ENCODE measurements at places on chromosomes 11 and 22.

GRCh38 chr11:44029977-44030911, 17.5 kb upstream of the ACCSL start:
- no peak for DNase-seq

DNA sequence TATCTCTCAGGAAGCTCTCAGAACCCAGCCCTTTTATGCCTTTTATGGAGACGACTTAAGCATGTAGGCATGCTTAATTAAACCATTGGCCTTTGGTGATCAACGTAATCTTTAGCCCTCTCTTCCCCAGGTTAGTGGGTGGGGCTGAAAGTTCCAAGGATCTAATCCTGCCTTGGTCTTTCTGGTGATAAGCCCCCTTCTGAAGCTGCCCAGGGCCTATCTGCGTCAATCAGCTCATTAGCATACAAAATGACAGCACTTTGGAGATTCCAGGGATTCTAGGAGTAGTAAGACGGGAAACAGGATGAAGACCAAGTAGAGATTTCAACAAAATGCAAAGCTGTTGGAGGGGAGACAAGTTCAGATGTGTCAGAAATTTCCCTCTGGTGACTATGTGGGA, 3.1 kb downstream of the FAM118A start:
- no peak for DNase-seq

GRCh38 chr11:114060392-114061047, 1.0 kb downstream of the ZBTB16 start:
- DNase-seq, result no peak

- DNase-seq, result no peak
These were observed 781.0 kb downstream of the TBC1D22A start for GRCh38 chr22:47543447-47543846.

DNA sequence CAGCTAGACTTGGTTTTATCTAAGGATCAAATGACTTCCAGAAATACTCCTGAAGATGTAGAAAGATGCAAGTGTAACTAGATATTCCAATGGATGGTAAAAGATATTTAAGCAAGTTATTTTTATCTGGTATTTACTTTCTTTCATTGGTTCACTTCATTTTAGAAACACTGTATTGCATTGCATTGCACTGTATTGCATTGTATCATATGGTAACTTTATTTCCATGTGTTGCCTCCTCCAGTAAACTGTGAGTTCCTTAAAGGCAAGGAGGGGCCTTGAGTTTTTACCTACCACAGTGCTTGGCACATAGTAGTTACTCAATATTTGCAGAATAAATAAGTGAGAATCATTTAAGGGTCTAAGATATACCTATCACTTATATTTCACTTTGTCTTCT, 31.8 kb upstream of the FLI1 start:
- no peak for DNase-seq

DNA sequence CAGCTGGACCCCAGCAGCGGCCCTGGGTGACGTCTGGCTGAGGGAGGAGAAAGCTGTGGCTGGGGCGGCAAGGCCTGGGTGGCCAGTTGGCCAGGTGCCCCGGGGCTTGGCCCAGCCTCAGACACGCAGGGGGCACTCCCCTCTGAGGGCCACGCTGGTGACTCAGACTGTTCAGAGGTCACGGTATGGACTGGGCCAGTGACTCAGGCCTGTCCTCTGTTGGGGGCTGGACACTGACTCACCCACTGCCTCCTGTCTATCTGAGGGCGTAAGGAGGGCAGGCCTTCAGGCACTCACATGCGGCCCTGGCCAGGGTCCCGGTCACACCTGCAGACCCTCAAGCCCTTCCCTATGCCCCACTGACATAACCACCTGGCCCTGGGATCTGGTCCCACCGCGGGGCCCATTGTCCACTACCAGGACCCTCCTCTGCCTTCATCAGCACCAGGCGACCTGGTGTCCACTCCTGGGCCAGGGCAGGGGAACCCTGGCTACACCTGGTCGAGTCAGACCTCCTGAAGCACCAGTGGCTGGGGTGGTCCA, 3.7 kb upstream of the MUC5AC start:
- no peak for DNase-seq

DNA sequence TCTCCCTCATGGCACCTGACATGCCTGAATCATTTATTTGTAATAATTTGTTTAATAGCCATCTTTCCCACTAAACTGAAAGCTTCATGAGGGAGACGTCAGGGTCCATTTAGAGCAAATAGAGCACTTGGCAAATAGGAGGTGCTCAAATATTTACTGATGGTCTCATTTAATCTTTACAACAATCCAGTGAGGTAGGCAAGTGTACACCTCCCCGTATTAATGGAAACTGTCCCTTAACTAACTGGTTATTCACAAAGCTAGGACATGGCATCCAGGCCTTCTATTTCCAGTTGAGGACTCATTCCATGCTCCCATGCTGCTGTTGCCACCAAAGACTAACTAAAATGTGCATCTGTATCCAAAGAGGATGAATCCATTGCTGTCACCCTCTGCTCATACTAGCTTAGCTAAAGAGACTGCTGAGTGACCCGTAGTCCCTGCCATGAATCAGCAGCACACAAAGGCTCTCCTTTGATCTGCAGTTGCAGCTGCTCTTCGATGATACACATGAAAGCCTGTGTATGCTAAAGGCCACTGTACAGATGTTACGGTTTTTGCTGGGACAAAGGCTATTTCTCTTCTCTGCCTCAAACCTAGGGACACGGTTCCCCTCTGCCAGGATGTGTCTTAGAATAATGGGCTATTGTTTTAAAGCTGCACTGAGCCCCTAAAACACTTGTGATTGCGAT, 82.6 kb downstream of the RAB30 start:
- DNase-seq, result no peak

GRCh38 chr11:35848616-35849015, 95.2 kb upstream of the LDLRAD3 start:
- DNase-seq, result no peak

DNA sequence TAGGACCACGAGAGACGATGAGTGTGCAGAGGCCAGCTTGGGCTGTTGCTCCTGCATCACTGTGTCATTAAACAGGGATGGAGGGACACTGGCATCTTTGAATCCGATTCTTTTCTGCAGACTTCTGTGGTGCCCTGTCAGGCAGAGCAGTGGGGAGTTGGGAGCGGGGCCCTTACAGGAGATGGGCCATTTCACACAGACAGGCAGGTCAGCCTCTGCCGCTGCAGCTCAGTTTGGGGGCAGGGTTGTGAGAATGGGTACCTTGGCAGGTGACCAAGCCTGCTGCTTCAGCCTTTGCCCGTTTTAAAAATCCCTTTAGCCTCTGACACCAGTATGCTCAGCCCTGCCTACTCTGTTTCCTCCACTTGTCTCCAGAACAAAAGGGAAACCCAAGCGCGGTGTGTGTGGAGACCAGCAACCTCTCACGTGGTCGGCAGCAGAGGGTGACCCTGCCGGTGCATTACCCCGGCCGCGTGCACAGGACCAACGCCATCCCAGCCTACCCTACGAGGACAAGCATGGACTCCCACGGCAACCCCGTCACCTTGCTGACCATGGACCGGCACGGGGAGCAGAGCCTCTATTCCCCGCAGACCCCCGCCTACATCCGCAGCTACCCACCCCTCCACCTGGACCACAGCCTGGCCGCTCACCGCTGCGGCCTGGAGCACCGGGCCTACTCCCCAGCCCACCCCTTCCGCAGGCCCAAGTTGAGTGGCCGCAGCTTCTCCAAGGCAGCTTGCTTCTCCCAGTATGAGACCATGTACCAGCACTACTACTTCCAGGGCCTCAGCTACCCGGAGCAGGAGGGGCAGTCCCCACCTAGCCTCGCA, 12.6 kb downstream of the C22orf31 start:
- no peak for DNase-seq

GRCh38 chr22:49395617-49396016, 432.1 kb downstream of the BRD1 start:
- no peak for DNase-seq

GRCh38 chr11:122183933-122184332, 67.9 kb upstream of the BLID start:
- DNase-seq, result no peak

- no peak for DNase-seq
These were observed 35.4 kb downstream of the PAK1 start for GRCh38 chr11:77438487-77438886.

DNA sequence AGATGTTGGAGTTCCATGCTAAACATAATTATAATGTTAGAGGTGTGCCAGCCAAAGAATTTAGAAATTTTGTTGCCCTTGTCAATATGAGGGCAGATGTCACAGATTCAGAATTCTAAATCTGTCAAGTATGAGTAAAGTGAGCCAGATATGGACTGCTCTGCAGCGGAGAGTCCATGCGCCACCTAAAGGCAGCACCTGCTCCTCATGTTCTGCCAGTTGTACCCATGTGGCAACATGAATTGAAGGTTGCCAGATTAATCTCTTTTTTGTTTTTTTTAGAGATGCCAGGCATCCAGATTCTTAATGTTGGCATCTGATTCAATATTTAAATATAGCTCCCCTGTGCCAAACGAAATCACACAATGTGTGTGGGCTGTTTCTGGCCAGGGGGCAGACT, 678.6 kb upstream of the ANO5 start:
- no peak for DNase-seq

GRCh38 chr11:60274416-60274815, 6.0 kb upstream of the MS4A4A start:
- no peak for DNase-seq
